ENCODE measurements at places on chromosomes 13 and 19.
A peak's percentile ranks its signal among the peaks of the same experiment; 100 is the strongest.

DNA sequence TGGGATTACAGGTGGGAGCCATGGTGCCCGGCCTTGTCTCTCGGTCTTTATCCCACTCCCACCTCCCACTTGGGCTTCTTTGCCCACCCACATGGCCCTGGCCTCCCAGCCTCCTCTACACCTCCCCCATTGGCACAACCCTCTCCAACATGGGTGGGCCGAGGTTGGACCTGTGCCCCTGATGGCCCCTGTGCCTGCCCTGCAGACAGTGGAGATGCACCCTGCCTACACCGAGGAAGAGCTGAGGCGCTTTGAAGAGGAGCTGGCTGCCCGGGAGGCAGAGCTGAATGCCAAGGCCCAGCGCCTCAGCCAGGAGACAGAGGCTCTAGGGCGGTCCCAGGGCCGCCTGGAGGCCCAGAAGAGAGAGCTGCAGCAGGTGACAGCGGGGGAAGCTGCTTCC is 12.6 kb upstream of the DHDH start:
- DNase-seq = no peak

- peak; percentile 92 for DNase-seq
Observed at GRCh38 chr19:6632002-6632621, 37.8 kb downstream of the TNFSF14 start.

DNA sequence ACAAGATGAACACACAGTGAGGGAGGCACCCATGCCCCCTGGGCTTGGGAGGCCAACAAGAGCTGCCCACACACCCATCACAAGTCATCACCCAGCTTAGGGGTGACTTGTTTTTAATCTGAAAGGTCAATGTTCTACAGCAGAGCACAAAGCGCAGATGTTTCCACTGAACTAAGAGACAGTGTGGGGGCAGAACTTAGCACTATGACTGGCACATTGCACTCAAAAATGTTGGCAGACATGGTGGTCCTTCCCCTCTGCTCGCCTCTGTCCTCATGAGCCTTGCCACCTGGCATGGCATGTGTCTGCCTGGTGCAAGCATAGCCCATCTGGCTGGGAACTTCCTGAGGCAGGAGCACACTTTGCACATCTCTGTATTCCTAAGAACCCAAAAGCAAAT is 81.4 kb upstream of the ZNF98 start:
- no peak for DNase-seq

- no peak for DNase-seq
Observed at GRCh38 chr13:46850214-46850613, 46.6 kb downstream of the HTR2A start.

- DNase-seq = no peak
Observed at GRCh38 chr13:69955271-69955670, 152.4 kb upstream of the ATXN8OS start.

DNA sequence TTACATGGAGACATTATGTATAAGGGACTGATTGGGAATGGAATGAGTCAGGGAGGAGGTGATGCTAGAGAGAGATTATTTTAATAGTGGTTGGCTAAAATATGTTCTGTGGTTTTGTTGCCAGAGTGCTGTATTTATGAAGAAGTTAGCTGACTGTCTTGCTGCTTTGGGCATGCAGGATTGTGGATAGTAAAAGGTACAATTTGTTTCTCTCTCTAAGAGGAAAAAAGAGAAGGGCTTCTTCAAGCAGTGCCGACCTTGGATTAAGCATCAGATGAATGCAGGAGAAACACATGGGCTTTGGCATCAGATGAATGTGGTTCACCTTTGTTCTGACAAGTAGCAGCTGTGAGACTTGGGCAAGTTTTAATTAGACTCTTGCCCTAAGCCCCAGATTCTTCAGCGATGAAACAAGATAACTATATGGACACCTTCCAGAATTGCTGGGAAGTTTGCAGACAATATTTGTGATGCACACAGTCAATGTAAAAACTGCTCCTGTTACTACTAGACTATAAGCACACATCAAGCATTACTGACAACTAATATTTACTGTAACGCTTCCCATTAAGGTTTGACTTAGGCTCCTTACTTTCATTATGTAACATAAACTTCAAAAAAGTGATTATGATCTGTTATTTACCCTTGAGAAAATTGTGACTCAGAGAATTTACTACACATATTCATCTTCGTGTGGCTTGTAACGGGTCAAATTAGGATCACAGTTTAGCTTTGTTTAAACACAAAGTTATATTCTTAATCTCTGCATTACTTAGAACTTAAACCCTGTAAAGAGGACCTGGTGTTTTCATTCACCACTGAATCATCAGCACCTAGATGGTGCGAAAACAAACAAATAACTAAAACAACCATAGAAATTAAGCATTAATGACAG is 824.0 kb downstream of the PCDH9 start:
- no peak for DNase-seq

DNA sequence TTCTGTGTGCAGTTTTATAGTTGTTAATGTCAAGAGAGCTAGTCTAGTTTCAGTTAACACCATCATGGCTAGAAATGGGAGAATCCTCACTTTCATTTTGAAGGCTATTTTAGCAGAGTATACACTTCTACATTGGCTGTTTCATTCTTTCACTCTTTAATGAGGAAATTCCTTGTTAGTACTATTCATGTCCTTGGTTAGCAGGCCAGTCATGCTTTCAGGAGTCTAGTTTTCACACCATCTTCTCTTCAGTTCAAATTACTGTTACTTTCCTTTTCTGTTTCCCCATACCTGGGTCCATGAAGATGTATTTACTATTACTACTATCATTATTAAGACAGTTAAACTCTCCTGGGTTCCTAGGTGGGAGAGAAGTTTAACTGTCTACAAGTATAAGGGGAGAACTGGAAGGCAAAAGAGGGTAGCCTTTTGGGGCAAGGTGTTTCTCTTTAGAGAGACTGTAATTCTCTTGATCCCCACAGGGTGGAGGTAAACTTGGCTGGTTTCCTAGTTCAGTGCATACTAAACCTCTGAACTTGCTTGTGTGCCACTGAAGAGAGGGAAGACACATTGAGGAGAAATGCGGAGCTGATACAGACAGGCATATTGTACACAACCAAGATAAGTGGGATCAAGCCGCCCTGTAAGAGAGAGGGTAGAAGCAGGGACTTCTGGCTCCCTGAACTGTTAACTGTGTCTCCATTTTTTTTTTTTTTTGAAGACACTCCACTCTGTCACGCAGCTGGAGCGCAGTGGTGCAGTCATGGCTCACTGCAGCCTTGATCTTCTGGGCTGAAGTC is 41.3 kb upstream of the IGFL4 start:
- DNase-seq = no peak

DNA sequence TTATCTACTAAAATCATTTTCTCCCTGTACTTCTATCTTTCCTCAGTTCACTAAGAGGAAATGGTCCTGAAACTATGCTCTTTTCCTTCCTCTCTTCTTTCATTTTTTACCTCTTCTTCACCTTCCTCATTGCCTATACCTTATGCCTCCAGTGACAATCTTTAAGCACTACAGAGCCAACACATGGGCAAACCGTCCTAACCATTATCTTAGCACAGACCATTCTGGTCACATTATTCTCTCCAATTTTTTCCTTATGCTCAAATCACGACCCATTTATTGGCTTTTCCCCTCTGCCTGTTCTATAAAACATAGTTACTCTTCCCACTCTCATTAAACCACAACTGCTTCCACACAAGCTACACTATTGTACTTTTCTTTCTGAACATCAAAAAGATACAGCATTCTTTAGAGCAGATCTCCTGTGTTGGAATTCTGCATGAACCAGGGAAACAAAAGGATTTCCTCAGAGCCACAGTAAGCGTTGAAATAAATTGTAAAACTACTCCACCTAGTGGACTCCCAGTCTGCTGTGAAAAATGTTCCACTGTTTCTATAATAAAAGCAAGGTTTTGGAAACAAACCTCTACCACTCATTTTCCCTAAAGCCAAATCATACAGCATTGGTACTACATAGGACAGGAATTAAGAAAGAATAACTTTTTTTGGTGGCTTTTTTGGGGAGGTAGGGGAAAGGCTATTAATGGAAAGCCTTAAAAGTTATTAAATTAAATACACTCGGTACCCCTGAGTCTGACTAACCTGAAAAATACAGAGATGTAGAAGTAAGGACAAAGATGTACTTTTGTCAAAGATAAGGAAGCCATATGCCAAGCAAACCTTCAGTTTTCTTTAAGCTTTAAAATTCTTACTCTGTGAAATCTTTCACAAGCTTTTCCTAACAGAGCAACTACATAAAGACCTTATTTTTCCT is 19.5 kb downstream of the NUFIP1 start:
- peak; percentile 16 for DNase-seq

- DNase-seq = no peak
Observed at GRCh38 chr19:7500811-7501450, 12.1 kb upstream of the PEX11G start.

DNA sequence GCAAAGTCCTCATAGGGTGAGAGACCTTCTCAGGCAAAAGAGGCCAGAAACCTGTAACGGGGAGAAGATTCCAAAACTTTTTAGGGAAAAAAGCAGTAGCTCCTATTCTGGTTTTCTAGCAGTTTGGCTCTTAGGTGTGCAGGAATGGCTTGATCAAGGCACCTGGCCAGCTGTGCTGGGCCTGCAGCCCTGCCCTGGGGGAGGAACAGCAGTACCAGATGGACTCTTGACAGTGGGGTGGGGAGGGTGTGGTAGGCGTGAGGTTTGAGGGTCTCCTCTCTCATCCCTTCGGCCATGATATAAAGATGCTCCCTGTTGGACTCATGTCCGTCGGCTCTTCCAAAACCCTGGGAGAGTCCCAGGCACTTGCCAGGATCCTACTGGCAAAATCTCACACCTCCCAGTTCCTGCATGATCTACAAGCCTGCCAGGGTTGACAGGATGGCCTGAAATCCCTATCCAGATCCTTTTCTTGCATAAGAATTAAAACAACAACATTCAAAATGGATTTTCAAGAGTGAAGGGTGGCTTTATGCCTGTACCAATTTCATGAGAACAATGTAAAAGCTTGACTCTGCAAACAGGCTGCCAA is 120.4 kb downstream of the IER2 start:
- no peak for DNase-seq

GRCh38 chr19:33022472-33023116 is 42.1 kb downstream of the RHPN2 start:
- DNase-seq = no peak

DNA sequence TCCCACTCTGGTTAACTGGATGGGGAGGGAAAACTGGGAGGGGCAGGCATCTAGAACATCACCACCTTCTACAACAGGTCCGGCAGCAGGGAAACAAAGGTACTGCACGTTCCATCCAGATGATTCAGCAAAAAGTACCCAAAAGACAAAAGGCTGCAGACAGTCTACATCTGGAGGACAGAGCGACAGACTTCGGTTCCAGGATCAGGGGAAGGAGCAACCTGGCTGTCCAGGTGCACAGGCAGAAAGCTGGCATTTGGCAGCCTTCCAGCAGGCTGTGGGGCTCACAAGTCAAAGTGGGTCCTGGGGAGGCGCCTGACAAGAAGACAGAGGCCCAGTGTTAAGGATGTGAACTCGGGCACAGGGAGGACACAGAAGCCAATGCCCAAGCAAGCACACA is 202.9 kb downstream of the SUCLA2 start:
- no peak for DNase-seq

DNA sequence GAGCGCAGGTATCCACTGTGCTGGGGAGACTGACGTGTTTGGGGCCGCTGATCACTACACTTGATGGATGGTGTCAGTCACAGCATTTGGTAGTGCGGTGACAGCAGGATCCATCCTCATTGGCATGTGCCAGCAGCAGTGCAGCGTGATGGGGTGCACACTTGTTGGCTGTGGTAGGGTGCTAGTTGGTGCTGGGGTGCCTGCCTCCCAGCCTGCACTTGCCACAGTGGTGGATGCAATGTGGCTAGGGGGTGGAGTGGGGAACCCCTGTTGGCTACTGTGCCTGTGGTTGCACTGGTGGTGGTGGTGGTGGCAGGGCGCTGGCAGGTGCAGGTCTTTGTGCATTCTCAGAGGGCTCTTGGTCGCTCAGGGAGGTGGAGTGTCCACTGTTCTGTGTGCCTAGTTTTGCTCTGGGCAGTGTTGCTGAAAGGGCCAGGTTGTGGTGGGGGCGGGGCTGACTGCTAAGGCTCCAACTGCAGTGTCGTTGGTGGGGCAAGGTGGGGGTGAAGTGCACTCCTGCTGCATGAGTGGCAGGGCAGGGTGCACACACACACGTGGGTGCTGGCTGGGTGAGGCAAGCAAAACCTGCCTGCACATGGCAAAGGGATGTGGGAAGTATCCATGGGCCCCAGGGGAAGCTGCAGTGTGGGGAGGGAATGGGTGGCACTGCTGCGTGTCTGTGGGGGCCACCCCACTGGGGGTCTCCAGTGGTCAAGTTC is 84.8 kb downstream of the ZMYM2 start:
- DNase-seq = no peak

GRCh38 chr13:24854311-24854710 is 90.3 kb downstream of the RNF17 start:
- no peak for DNase-seq

DNA sequence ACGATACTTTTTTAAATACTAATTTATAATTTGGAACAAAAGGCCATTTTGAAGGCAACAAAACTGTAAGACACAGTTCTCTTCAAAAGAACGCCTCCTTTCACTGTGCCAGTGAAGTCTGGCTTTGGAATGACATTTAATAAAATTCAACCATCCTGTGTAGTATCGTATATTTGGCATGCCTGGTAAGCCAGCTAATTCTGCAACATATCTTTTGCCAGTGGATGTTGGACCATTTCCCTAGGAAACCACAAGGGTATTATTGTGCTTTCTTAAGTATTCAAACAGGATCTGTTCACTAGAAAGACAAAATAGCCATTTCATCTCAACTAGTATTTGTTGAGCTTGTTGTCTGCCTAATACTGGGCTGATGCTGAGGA is 111.6 kb downstream of the RGCC start:
- no peak for DNase-seq

GRCh38 chr19:30865511-30865910 is 483.7 kb downstream of the TSHZ3 start:
- DNase-seq = no peak

DNA sequence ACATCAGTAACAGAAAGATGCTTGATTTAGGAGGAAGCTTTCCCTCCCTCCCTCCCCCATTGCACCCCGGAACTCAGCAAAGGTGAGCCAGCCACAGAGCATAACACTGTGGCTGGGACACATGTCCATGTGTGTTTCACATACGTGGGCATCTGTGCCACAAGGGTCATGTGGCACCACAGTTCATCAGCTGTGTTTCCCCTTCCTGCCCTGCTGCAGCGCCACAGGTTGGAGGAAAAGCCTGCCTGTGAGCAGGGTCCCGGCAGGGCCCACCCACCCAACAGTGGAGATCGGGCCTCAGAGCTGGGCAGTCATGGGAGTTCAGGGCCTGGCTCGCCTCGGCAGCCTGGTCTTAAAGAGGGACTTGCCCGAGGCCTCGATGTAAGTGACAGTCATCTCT is 2.8 kb downstream of the ACP5 start:
- DNase-seq = no peak

- DNase-seq = no peak
Observed at GRCh38 chr13:105008604-105009003, 1526.9 kb downstream of the EFNB2 start.

Measured in CD4-positive, alpha-beta T cell treated with Interleukin-15 for 4 hours (primary cell).